ENCODE measurements at places on chromosomes 13 and 19.
A peak's percentile ranks its signal among the peaks of the same experiment; 100 is the strongest.

GRCh38 chr13:97194479-97194878 lies 27.7 kb upstream of the MBNL2 start:
- DNase-seq, result peak; percentile 52

GRCh38 chr13:21150013-21150412 lies 26.3 kb downstream of the SKA3 start:
- DNase-seq, result no peak

GRCh38 chr19:5290336-5291262 lies 50.0 kb downstream of the PTPRS start:
- DNase-seq, result no peak

- no peak for DNase-seq
Observed at GRCh38 chr13:40336228-40337221, 329.9 kb downstream of the FOXO1 start.

GRCh38 chr13:33518452-33518851 lies 232.9 kb upstream of the STARD13 start:
- no peak for DNase-seq

DNA sequence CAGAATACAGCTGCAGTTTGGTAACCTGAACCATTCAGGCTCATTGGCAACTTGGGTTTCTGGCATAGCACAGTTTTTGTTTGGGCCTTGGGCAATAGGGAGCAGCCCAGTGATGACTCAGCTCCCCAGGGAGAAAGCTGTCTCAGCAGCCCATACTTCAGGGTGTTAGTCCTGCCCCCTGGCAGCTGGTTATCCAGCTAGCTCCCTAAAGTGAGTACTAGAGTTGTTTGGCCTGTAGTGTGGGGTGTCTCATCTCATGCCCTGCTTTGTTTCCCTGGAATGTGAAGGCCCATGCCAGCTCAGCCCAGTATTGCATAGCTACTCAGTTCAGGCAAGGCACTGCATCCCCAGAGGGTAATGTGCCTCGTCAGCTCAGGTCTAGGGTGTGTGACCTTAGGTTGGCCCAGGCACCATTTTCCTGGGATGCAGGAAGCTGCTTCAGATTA lies 18.2 kb upstream of the ZNF543 start:
- peak; percentile 97 for DNase-seq

DNA sequence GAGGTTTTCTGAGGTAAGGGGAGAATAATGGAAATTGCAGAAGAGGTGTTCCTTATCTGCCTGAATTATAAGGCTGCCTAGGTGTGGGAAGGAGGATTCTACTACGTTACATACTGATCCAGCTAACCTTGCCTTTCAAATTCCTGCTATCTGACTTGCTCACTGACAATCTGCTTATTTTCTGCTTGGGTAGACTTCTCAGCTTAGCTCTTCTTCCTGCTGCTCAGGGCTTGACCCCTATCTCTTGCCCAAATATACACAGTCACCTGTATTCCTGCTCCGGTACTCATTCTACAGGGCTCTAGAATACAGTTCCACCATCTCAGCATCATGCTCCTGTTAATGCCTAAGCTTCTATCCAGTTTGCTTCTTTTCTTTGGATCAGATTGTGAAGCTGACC lies 1607.6 kb downstream of the OLFM4 start:
- DNase-seq, result no peak

DNA sequence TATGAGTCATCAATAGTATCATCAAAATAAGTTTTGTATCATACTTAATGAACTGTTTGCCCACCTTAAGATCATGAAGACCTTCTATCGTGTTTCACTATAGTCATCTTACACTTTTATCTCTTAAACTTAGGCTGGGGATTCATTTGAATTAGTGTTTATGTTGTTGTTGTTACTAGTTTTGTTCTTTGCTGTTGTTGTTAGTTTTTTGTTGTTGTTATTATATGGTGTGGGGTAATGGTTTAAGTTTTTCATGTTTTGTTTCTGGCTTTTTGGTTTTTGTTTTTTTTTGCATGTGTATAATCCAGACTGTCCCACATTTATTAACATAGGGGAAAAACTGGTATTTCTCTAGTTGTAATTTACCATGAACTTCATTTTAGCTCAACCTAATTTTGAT lies 965.1 kb upstream of the MIR17HG start:
- no peak for DNase-seq

GRCh38 chr19:55832676-55833075 lies 877 bp upstream of the NLRP11 start:
- no peak for DNase-seq

- DNase-seq, result no peak
Observed at GRCh38 chr13:99973163-99973807, 1.7 kb upstream of the ZIC5 start.

GRCh38 chr13:51283371-51283770 lies 56.1 kb upstream of the SERPINE3 start:
- no peak for DNase-seq

GRCh38 chr13:26280822-26281221 lies 26.9 kb downstream of the CDK8 start:
- DNase-seq, result no peak

GRCh38 chr19:56423985-56424353 lies 19.8 kb downstream of the ZNF583 start:
- DNase-seq, result no peak

DNA sequence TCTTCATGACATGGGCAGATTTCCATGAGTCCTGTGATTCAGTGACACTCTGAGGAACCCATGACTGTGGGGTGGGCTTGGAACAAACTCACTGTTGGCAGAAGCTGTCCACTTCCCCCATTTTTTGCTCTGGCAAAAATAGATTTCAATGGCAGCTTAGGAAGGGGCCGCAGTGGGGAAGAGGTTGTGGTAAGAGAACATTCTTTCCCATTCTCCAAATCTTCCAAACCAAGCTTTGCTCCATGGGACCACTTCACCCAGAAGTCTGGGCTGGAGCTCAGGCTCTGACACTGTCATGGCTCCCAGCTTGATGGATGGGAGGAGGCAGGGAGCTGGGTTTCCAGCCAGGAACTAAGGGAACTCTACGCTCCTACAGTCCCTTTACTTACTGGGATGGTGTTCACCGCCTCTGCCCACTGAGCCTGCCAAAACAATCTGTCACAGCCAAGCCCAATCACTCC lies 24.9 kb upstream of the MEDAG start:
- no peak for DNase-seq

DNA sequence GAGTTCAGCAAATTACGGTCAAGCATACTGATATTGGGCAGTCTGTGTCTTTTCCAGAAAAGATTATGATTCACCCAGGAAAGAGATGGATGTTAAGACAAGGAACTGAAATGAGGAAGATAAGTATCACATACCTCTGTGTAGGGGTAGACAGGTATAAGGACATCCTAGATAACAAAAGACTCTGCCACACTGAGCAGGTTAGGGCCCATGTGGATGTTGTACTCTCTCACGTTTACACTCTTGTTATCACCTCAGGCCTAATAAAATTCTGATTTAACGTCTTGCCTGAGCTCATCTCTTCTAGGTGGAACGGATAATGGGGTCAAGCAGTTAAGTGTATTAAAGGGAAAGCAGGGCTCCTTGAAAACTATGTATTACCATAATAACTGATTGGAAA lies 2480.8 kb downstream of the PCDH9 start:
- DNase-seq, result no peak

- no peak for DNase-seq
Observed at GRCh38 chr19:5927441-5927821, 13.4 kb downstream of the CAPS start.

DNA sequence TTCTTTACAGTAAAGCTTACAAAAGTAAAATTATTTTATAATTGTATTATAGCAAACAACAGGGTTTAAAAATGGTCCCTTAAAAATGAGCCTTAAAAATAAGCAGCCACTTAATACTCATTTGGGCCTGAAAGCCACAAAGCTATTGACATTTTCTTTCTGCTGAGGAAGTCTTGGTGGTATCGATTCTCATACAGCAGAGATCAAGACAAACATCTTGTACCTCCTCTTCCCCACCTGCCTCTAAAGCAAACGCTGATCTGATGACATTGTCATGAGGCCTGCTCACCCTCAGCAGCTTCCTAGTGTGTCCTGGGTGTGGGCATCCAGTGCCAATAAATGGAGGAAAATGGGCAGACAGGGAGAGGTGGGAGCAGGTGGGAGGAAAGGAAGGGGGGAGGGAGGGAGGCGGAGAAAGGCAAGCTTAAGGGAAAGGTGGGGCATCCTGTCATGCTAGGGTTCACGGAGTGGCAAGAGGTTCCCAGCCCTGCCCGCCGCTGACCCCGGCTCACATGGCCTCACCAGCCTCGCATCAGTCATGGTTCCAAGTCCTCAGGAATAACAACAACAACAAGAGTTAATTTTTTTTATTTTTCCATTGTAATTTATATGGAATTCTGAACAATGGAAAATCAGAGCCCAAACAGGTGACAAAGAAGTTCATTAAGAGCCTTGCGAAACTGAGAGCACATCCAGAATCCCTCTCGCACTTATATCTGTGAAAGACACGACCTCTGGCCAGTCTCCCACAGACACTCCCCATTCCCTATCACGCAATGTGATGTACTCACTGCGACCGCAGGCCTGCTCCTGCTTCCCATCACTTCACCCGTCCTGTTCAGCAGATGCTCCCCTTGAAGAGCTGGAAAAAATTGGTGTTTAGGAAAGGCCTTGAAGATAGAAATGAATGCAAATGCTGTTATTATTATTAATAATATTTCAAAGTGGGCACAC lies 15.1 kb upstream of the ATP11A start:
- DNase-seq, result no peak

GRCh38 chr19:41541990-41542584 lies 33.9 kb upstream of the CEACAM21 start:
- no peak for DNase-seq

DNA sequence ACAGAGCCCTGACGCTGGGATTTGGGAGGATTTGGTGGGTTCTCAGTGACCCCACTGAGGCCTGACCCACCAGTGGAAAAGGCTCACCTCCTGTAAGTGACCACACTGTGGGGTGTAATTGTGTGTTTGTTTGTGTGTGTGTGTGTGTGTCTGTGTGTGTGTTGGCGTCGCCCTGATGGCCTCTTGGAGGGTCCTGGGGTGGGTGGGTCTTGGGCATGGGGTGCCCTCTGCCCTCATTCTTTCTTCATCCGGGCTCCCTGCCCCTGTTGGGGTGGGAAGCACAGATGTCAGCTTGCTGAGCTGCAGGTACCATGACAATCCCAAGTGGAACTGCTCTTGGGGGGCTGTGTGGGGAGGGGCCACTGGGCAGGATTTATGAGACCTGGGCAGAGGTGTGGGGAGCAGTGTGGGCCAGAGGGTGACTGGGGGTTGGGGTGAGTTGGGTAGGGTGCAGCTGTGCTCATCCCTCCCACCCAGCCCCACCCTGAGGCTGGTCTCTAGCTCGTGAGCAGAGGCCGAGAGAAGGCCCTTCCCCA lies 22.8 kb downstream of the WTIP start:
- DNase-seq, result no peak

DNA sequence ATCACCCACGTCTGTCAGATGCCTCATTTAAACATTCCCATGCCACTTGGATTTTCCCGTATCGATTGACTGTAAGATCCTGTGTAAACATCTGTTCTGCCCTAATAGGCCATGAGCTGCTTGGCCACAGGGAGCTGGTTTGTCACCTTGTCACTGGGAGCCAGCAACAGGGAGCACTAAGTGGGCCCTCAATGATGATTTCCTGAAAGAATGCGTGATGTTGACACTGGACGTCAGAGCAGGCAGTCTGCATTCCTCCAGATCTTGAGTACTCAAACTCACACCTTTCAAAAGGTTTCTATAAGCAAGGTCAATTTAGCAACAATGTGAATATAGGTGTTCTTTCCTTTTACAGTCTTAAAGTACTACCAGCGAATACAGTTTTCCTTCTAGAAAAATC lies 78.8 kb downstream of the TUBGCP3 start:
- no peak for DNase-seq

DNA sequence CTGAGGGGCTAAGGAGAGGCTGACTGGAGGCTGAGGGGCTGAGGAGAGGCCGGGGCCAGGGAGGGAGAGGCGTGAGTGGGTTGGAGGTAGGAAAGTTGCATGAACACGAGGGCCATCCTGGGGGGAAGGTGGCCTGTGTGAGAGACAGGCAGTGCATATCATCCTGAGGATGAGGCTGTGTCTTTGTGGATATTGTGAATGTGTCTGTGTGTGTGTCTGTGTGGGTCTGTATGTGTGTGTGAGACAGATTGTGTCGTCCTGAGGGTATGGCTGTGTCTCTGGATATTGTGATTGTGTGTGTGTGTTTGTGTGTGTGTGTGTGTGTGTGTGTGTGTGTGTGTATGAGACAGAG lies 422 bp downstream of the ZNF71 start:
- DNase-seq, result no peak

DNA sequence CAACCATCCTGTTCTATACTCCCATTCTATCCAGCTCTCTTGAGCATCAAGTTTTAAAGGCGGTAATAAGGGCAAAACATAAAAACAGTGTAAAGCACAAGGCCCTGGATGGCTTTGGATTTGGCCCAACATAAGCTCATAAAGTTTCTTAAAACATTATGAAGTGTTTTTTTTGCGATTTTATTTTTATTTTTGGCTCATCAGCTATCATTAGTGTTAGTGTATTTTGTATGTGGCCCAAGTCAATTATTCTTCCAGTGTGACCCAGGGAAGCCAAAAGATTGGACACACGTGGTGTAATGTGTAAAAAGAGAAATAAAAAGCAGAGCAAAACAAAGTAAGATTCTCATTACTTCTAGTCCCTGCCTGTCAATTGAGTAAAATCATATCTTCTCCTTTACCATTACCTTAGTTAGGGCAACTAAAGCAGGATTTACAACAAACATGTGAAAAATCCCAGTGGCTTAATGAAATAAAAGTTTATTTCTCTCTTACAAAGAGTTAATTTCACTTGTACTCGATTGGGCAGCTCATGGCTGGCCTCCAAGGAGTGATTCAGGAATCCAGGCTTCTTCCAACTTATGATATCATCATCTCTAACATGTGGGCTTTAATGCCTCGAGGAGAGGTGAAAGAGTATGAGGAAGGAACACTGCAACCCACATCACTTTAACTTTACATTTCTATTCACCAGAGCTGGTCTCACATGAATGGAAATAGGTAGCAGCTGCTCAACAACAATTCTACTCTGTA lies 725.2 kb upstream of the SLITRK1 start:
- peak; percentile 14 for DNase-seq

DNA sequence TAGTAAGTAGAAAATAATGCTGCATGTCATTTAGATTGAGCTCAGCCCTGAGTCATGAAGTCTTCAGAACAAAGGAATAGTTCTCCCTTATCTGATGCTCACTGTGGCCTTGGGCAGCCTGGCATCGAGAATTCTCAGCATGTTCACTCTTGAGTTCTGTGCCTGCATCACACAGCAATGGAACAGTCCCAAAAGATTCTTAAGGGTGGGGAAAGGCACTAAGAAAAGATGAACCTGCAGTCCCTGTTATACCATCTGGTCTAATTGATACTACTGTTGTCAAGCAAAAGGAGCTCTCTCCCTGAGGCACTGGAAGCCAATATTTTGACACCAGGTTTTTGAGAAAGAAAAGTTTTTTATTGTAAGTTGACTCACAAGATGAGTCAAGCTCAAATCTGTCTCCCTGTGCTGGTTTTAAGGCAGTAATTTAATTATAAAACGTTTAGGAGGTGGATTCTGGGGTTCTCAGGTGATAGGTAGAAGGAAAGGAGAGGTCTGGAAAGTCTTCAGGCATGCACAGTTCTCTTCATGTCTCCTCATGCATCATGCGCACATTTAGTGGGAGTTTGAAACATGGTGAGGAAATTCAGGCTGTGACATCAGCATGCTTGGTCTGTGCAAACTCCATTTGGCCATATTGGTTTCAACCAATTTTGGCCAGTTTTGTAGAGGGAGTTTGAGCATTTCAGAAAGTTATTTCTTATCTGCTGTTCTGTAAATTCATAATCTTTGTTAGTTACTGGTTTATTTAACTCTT lies 38.1 kb upstream of the ZNF766 start:
- DNase-seq, result peak; percentile 49

GRCh38 chr13:96844616-96845015 lies 149.7 kb downstream of the OXGR1 start:
- no peak for DNase-seq

Data from epithelial cell of prostate (primary cell).